ENCODE measurements at places on chromosomes 3 and 15.

- DNase-seq, result no peak
These were observed 116.9 kb downstream of the GSK3B start for GRCh38 chr3:119977353-119977752.

GRCh38 chr15:31487811-31488436, 161.3 kb downstream of the KLF13 start:
- no peak for DNase-seq

GRCh38 chr3:31531452-31531991, 1.2 kb upstream of the STT3B start:
- DNase-seq, result no peak

- no peak for DNase-seq
These were observed 335.9 kb upstream of the EPHA6 start for GRCh38 chr3:96478496-96478895.

DNA sequence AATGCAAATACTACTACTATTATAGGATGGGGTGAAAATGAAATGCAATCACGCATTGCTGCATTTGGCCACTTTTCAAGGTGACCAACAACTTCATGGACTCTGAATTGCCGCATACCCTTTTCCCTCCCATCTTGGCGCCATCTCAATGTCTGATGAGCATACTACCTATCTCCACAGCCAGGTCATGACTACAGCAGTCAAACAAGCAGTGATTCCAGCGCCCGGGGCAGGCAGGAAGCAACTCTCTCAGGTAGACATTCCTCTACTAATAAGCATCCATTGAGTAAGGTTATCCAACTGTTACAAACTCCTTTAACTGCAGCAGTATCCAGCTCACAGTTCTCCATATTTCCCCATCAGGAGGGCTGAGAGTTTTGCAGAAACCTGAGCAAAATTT, 155.4 kb downstream of the ADAMTS17 start:
- DNase-seq, result no peak

DNA sequence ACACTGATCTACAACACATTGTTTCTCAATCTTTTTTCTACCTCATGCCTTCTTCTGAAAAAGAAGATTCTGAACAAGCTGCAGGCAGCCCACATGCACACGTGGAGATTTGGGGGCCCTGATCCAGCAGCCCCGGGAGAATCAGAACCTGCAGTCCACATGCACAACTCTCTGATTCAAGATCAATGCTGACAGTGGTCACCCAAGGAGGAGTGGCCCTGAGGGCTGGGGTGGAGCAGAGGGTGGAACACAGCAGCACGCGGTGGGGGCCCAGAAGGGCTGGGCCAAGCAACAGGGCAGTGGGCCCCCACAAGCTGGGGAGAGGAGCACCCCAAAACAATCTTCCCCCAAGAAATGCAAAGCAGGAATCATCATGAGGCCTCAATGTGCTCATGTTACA, 202.1 kb upstream of the NSMCE3 start:
- no peak for DNase-seq

DNA sequence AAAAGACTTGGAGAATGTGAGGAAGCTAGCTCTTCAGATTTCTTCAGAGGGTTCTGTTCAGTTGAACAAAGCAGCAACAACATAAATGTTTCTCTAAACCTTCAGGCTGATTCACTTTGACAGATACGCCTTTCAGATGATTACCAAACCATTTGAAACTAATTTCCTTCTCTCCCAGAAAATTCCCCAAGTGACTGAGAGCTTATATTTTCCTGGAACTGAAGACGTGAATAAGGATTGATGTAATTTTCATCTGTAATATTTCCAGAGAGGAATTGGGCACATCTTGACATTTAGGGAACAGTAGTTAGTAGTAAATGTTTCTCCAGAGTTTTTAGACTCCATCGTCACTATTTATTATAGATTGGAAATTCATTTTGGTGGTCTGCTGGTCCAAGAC, 108.6 kb upstream of the AADACL2 start:
- no peak for DNase-seq

- no peak for DNase-seq
These were observed 164.5 kb upstream of the TPM1 start for GRCh38 chr15:62878070-62878469.

GRCh38 chr15:58839485-58839884, 68.4 kb downstream of the MINDY2 start:
- no peak for DNase-seq

DNA sequence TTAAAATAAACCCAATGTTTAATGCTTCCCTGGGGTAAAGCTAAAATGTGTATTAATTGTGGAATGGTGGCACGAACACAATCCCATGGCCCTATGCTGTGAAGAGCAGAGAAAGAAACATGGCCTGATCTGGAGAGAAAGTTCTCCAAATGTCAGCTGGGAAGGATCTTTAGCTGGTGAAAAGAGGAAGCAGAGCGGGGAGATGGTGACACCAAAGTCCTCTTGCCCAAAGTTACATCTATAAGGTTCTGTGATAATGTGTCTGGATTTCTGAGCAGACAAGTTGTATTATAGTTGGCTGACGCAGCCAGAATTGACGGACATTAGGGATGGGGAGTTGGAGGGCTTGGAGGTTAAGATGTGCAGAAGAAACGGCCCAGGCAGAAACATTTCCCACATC, 196.2 kb downstream of the CHST2 start:
- DNase-seq, result no peak

DNA sequence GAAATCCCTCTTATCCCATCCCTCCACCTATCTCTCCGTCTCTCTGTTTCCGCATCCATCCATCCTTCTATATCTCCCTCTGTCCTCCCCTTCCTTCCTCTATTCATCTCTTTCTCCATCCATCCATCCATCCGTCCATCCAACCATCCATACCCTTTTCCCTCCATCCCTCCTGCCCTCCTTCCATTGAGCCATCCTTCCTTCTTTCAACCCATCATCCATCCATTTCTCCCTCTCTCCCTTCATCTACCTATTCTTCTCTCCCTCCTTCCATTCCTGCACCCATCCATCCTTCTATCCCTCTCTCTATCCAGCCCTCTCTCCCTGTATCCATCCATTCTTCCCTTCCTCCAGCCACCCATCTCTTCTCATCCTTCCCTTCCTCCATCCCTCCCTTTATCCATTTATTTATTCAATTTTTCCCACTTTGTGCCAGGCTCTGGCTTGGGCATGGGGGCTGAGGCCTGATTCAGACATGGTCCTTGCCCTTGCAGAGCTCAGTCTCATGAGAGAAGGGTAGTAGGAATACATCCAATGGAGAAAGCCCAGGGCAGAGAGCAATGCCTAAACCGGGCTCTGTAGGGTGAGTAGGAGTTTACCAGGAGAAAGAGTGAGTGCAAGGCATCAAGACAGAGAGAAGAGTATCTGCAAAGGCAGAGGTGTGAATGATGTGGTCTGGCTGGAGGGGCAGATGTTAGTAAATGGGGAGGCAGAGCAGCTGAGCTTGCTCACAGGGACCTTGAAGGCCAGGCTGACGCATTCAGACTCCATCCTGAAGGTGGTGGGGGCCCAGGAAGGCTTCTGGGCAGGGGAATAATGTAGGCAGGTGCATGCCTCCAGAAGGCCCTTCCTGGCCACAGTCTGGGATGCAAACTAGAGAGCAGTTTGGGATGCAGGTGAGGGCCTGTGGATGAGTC, 19.5 kb upstream of the FBLN2 start:
- DNase-seq, result no peak

DNA sequence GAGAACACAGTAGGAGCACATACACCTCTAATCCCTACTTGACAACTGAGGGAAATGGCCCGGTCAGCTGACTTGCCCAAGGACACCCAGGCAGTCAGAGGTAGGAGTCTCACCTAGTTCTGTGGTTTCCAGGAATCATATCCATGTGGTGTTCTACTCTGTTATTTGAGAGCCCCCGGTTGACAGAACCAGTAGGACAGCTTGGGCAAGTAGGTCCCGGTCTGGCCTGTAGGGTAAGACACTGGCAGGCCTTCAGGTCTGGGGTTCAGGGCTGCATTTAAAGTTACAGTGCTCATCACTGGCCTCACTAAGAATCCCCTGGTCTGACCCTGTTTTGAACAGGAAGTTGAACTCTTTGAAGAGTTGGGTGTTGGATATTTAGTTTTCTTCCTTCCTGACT, 476.1 kb downstream of the SHQ1 start:
- no peak for DNase-seq

DNA sequence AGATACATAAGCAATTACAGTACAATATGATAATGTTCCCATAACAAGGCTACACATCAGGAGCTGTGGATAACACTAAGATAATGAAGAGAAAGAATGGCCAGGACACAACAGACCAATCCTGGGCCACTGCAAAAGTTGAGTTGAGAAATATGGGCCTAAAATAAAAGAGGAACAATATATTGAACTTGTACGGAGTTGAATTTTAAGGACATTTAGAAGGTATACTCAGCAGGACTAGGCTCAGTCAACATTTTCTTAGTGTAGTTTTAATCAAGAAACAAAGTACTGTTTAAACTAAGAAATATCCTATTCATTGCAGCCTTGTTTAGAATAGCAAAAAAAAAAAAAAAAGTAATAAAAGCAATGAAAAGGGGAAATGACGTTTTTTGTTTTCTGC, 24.3 kb downstream of the HERC1 start:
- no peak for DNase-seq

DNA sequence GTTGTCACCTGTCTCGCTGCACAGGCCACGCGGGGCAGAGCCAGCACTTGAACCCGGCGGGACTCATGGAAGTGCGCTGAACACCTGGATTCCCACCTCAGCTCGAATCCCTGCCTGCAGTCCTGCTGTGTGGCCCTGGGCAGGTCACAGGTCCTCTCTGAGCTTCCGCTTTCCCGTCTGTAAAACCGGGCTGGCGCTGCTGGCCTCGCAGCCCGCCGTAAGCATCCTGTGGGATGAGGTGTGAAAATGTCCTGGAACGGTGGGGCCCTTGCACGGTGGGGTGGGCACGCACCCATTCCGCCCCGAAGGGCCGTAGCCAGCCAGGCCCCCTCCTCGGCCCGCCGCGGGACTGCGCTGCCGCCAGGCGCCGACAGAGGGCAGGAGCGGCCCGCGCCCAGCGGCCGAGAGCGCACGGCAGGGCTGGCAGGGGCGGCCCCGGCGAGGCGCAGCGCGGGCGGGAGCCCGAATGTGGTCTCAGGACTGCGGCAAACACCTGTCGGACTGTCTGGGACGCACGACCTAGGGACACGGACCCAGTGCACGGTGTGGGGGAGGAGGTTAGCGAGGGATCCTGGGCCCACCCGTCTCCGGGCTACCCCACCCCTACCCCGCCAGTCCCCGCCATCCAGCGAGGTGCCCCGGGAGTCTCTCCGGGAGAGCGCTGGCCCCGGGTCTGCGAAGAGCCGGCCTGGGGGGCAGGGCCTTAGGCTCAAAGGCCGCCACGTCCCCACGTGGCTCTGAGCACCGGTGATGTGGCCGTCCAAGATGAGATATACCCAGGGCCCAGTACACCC, 40.4 kb downstream of the DNAJB8 start:
- no peak for DNase-seq

DNA sequence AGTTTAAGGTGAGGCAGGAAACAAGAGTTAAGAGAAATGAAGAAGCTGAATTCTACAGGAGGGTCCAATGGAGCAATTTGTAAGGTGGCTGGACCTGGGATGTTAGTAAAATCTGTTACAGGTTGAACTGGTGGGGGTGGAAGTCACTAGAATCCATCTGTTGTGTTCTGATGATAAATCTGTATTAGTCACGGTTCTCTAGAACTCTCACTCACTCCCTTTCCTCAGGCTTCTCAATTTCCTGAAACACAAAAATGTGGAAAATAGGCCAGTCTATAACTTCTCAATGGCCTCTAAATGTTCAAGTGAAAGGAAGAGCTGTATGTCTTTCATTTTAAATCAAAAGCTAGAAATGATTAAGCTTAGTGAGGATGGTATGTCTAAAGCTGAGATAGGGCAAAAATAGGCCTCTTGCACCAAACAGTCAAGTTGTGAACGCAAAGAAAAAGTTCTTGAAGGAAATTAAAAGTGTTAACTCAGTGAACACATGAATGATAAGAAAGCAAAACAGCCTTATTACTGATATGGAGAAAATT, 180.2 kb upstream of the CBLB start:
- no peak for DNase-seq

- no peak for DNase-seq
These were observed 65.6 kb downstream of the MAP4 start for GRCh38 chr3:47950453-47951169.

DNA sequence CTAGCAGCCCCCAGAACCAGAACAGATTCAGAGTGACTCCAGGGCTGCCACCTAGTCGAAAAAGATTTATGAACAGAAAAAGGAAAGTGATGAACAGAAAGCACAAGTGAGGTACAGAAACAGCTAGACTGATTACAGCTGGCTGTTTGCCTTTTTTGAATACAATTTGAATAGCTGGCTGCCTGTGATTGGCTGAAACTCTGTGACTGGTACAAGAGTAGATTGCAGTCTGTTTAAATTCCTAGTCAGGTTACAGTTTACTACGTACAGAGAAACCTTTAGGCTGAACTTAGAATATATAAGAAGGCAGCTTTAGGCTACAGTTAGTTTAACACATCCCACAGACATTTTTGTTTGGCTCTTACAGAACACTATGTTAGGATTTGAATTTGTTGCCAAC, 10.0 kb downstream of the CCDC13 start:
- DNase-seq, result no peak

DNA sequence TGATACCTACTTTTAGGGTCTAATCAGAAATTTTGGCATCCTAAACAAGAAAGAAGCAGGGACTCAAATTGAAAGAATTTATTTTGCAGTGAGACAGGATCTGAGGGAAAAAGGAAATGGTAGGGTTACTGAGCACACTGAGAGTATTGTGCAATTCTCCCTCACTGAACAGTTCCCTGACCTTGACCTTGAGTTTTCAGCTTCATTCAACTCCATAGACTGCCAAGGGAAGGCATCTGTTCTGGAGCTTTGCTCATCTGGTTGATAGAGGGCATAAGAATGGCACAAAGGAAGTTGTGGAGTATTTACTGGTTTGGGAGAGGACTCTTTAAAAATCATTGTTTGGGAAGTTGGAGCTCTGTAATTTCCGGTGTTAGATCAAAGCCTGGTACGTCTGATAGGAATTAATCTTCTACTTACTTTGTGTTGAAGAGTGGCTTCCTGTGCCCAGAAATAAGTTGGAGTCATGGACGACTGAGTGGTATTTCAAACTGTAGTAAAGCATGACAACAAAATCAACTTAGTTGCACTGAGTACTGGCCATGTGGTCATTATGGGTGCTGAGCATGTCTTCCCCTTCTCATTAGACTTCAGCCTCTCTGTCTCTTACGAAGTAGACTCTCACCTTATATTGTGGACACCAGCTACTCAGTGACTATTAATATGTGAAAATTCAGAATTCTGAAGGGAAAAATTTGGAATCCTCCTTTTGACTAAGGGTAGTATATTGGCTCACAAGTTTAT, 40.8 kb downstream of the CLDN1 start:
- no peak for DNase-seq

- DNase-seq, result no peak
These were observed 1.6 kb downstream of the CCR9 start for GRCh38 chr3:45887759-45888511.

GRCh38 chr15:19899021-19899824, 642.4 kb downstream of the GOLGA6L6 start:
- no peak for DNase-seq

GRCh38 chr3:43773273-43774094, 82.7 kb downstream of the ABHD5 start:
- DNase-seq, result no peak

- no peak for DNase-seq
These were observed 112.8 kb upstream of the C2CD4B start for GRCh38 chr15:62277816-62278394.

GRCh38 chr15:60727260-60727659, 248.3 kb upstream of the ICE2 start:
- DNase-seq, result no peak

Measured in NCI-H1417 treated with DMSO at 0.1 percent for 48 hours (cell line).